Activated T-helper 17 cell treated with anti-CD3 and anti-CD28 coated beads, Interleukin-2, amount 50 U/mL, for 72 hours (primary cell): ENCODE measurements at places on chromosomes 4 and X. TPM values are rescaled to one million over a fixed set of nuclear protein-coding genes. Genes with fewer than 3 reads are reported as not detected.

The SLC39A8 gene
- total RNA-seq, result 86.3 TPM

The ZFP42 gene
- not detected for total RNA-seq

The NDST4 gene
- total RNA-seq, result not detected

The TMEM164 gene
- total RNA-seq, result 24.1 TPM

The GSX2 gene
- not detected for total RNA-seq

The VCX gene
- total RNA-seq, result not detected

The FAT4 gene
- total RNA-seq, result not detected

The CLDN2 gene
- not detected for total RNA-seq

The DACH2 gene
- not detected for total RNA-seq
